ENCODE measurements at places on chromosomes 1 and 21.

GRCh38 chr1:160113407-160113806, 2.2 kb upstream of the ATP1A2 start:
- DNase-seq: no peak

GRCh38 chr1:35660581-35661473, 19.5 kb upstream of the PSMB2 start:
- DNase-seq: peak; percentile 3

DNA sequence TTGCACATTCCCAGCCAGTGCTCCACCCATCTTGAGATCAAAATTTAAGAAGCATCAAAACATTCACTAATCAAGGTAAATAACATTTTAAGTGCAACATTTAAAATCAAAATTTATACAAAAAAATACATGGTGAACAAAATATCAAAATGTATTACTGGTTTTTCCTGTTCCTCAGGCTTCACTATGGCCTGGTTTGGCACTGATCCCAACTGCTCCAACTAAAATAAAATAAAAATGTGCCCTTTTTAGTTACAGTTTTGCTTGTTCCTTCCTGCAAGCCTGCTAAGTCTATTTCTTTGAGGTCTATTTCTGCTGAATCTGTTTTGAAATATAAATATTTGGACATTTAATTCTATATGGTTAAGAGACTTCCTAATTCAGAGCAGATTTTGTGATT, 54.9 kb downstream of the ADAMTS1 start:
- no peak for DNase-seq

GRCh38 chr1:48889082-48889481, 112.4 kb upstream of the BEND5 start:
- DNase-seq: no peak

- no peak for DNase-seq
These were observed 24.6 kb downstream of the KIRREL1 start for GRCh38 chr1:158017800-158018595.

- DNase-seq: no peak
These were observed 570.1 kb upstream of the CXADR start for GRCh38 chr21:16942703-16943102.

GRCh38 chr1:40622936-40623629, 42.4 kb downstream of the RIMS3 start:
- DNase-seq: no peak

DNA sequence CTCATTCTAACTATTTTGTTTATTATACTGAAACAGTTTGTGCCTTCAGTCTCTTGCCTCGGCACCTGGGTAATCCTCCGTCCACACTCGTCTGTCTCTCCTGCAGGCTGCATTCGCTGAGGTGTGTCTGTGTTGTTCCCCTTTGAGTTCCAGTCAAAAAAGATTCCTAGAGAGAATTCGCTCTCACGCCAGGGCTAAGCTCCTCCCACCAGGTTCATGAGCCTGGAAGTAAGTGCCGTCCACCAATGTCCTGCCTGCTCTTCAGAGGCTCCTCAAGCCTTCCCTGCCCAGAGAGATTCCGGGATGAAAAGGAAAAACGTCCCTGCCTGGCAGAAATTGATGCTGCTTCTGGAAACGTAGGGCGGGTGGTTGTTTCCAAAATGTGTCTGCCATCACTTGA, 12.9 kb downstream of the KIAA2013 start:
- DNase-seq: peak; percentile 78

DNA sequence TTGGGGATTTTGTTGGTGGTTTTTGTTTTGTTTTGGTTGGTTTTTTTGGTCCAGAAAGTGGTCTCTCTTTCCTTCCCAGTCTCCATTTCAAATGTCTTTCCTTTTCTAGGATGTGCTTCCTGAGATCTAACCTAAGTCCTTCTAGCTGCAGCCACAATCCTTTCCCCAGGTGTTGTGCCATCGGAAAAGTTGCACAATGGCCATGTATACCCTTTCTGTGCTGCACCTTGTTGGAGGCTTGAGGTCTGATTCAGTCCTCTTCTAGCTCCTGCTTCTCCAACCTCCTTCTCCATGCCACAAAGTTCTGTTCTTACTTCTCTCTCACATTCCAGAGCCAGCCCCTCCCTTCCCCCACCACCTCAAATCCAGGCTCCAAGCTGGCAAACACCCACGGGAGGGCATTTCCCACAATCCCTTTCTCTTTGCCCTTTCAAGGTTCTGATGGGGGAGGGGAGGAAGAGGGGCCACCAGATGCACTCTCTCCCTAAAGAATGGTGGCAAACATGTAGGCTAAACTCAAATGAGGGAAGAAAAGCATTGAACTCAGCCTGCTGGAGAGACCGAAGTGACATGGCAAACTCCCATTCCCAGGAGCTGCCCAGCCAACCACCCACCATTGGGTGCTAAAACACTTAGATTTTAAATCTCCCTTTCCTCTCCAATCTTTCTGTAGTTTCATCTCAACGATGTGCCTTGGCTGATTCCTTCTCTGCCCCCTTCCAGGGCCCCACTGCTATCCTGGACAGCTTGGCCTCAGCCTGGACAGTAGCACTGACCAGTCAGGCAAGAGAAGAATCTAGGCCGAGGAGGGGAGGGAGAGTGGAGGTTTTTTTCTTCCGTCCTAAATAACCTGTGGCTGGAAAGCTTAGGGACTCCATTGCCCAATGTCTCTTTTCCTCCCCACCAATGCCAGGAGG, 2.9 kb downstream of the KCNJ10 start:
- no peak for DNase-seq

DNA sequence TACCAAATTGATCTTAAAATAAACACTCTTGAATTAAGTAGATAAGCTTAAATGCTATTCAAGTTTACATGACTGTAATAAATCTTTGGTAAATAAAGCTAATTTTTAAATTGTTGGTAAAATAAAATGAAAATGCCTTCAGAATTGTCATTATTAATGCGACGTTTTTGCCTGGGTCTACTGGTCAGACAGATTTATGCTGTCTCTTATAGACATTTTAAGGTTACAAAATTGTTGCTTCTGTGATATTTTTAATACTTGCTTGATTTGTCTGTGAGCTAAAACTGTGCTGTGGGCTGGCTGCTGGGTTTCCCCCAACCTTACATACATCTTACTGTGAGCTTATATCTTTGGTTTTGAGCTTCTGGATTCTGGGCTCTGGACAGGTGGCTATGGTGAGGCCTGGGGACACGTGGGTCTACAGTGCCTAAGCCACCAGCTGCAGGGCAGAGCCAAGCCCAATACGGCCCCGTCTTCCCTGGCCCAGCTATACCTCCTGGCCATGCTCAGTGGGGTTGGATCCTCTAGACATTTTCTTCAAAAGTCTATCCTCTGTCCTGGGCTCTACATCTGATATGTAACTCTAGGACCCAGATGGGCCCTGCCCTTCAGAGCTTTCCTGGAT, 81.4 kb downstream of the ETS2 start:
- no peak for DNase-seq

DNA sequence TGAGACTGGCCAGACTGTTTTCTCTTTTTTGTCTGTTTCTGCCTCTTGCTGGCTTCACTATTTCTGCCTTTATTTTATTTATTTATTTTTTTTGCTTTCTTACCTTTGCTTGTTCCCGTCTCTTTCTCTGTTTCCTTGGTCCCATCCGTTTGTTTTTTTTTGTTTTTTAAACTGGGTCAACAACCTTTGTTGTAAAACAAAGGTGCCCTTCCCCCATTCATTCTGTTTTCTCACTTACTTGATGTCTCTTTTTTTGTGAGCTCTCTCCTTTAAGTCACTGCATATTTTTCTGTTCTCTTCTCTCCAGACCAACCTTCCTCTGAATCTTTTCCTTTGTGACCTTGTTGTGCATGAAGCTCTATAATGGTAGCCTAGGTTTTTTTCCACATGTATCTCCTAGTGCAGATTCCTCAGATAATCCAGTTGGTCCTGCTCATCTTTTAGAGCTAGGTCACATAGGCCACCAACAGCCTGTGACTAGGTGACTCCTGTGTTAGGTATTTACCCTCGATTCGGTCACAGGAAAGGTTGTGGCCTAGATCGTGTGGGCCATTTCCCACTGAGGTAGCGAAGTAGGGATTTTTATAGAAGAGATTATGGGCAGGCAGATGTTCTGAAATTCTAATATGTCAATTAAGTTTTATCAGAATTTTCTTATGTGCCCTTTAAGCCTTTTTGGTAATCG, 15.9 kb downstream of the GNAI3 start:
- no peak for DNase-seq

GRCh38 chr1:186323865-186324264, 51.2 kb downstream of the TPR start:
- no peak for DNase-seq

DNA sequence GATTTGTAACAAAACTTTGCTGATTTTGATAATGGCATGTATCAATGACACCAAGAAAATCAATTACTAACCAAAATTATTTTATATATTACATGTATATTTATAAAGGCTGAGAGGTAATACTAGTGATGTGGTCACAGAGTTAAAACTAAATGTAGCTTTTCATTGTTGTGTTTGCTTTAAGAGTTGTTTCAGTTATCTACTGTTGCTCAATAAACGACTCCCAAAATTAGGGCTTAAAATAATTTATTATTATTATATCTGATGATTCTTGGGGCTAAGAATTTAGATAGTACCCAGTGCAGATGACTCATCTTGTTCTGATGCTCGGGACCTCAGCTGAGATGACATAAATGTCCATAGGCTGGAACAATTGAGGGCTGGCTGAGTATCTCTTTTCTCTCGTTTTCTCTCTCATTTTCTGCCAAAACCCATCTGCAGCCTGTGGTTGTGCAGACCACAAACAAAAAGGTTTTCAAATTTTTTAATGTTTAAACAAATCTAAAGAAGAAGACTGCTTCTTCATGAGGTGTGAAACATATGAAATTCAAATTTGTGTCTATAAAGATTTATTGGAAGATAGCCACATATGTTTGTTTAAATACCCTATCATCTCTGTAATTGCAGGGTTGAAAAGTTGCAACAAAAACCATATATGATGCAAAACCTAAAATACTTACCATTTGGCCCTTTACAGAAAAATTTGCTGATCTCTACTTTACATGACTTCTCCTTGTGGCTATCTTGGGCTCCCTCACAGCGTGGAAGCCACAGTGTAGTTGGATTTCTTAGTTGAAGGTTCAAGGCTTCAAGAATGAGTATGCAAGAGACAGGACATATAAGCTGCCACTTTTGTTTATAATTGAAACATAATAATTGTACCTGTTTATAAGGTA, 14.8 kb upstream of the PTPRC start:
- DNase-seq: no peak
